Hippocampal formation (tissue), 2 donors: ENCODE measurements at places on chromosomes 1 and 21.
A peak's percentile ranks its signal among the peaks of the same experiment; 100 is the strongest.

DNA sequence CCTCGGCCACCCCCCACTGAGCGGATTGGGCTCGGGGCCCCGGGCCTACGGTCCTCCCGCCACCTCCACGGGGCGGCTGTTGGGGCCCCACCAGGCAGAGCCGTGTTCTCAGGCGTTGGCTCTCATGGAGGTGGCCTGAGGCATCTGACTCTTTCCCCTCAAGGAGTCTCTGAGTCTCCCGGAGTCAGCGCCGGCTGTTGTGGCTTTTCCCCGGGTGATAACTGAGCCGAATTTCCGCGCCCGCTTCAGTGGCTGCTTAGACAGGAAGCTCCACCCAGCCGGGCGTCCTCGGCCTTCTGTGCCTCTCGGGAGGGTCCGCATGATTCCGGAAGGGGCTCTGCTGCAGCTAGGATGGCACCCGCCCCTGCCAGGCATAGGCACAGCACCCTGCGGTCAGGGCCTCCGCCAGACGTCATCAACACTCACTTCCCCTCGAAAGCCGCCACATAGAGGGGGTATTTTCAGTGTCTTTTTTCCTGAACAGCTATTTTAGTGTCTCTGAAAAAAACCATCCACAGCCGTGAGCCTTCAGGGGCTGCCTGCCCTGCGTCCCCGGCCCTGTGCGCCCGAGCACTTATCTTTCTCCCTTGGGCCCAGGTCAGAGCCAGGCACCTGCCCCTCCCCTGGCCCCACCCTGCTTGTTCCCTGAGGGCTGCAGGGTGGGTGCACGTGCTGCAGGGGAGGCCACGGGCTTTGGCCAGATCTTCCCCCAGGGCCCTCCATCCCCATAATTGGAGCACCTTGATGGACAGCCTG, 72.9 kb downstream of the SKI start:
- no peak for DNase-seq

DNA sequence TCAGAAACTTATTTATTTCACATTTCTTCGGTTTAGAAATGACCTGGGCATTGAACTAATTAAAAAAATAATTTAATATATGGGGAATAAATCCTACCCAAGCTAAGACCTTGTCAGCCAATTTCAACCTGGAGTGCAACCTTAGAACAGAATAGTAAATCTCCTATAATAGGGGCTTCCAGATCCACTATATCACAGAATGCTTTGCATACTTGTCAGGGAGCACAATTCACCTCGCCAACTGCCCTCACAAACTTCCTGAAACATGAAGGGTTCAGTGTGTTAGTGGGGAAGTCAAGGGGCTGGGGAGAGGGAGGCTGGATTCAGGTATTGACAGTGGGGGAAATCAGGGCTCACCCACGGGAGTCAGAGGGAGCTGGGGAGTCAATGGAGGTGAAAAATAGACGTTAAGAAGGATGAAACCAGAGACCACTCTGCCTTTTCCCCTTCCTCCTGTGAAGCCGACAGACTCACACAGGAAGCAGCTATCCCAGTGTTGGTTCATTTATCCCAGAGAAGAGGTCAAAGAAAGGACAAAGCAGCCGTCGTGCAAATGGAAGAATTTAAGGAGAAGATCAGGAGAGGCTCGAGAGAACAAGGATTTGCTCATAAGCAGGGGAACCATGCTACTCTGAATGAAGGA, 453.3 kb downstream of the NUF2 start:
- no peak for DNase-seq

DNA sequence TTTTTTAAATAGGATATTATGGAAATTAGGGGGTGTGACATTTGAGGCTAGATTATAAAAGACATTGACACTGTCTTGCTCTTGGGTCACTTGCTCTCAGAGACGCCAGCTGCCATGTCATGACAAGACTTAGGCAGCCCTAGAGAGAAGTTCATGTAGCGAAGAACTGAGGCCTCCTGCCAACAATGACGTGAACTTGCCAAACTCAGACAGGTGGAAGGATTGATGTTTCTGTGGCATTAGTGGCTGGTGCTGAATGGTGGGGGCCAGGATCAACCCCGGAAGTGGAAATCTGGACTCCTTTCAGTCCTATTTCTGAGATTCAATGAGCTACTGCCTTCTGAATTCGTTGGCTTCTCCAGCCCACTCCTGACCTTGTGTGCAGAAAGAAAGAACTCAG, 14.7 kb downstream of the NCF2 start:
- no peak for DNase-seq

- DNase-seq, result no peak
Observed at GRCh38 chr1:65423884-65424572, 3.6 kb downstream of the LEPR start.

DNA sequence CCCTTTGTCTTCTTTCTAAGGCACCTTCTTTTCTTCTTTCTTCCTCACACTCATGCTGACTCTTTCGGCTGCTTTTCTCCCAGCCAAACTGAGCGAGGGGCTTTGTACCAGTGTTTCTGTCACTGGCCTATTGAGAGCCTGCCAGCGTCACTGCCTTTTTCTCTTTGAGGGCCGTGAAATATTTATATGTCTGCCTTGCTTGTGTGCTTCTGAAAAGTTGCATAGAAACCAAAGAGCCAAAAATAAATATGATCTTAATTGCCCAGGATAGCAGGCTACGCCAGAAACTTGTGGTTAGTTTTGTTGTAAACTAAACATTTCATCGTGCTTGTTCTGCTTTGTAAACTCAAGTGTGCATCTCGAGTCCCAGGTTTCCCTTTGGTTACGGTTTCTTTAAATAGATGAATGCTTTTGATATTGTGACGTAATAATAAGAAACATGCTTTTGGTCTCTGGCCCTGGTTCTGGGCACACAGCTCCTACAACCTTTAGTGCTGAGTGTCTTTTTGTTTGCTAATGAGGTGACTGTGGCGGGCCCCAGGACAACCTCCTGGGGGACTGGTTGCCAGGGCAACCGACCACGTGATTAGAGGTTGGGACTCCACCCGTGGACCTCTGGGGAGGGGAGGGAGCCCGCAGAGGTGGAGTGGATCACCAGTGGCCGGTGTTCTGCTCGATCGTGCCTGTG, 10.8 kb downstream of the SLC37A1 start:
- no peak for DNase-seq

GRCh38 chr1:37940299-37940947, 6.4 kb downstream of the INPP5B start:
- DNase-seq, result no peak

- DNase-seq, result no peak
Observed at GRCh38 chr21:30718239-30718909, at the start of gene KRTAP21-3. Gene KRTAP21-3 (minus strand): TSS chr21:30718777. CDS start chr21:30718759, 18 bp downstream.

DNA sequence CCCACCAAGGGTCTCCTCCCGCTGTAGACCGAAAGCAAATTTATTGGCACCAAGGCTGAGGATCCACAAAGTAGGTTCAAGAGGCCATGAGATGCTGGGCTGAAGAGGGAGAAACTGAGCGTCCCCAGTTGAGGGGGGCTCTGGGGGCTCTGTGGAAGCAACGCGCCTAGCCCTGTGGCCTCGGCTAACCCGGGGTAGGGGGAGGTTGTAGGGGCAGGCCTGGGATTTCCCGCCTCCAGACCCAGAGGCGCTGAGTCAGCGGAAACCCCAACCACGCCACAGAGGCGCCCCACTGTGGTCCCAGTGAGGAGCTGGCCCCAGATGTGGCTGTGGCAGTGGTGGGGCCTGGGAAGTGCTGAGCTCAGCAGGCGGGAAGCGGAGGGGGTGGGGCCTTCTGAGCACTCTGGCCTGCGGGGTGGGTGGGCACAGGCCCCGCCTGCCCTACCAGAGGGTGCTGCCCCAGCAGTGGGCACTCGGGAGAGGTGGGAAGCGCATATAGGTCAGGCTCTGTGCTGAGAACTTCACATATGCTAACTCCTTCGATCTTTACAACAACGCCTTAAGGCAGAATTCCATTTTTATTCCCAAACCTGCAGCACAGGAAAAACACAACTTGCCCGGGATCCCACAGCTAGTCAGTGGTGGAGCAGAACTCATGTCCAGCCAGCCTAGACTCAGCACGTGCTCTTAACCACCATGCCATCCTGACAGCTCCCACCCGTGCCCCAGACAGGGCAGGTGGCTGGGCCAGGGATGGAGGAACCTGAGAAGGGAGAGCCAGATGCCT, 1.5 kb upstream of the COL16A1 start:
- peak; percentile 71 for DNase-seq

DNA sequence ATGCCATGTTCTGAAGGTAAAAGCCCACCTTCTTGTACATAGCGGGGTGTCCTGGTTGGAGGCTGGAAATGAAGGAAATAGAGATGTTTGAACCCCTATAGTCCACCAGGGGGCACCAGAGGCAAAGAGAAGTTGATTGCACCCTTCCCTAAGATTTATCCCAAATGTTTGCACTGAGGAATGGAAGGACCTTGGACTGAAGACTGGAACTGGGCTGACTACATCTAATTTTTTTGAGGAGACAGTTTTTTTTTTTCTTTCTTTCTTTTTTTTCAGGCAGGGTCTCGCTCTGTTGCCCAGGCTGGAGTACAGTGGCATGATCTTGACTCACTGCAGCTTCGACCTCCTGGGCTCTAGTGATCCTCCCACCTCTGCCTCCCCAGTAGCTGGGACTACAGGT, 55.3 kb upstream of the EIF4G3 start:
- DNase-seq, result peak; percentile 48

DNA sequence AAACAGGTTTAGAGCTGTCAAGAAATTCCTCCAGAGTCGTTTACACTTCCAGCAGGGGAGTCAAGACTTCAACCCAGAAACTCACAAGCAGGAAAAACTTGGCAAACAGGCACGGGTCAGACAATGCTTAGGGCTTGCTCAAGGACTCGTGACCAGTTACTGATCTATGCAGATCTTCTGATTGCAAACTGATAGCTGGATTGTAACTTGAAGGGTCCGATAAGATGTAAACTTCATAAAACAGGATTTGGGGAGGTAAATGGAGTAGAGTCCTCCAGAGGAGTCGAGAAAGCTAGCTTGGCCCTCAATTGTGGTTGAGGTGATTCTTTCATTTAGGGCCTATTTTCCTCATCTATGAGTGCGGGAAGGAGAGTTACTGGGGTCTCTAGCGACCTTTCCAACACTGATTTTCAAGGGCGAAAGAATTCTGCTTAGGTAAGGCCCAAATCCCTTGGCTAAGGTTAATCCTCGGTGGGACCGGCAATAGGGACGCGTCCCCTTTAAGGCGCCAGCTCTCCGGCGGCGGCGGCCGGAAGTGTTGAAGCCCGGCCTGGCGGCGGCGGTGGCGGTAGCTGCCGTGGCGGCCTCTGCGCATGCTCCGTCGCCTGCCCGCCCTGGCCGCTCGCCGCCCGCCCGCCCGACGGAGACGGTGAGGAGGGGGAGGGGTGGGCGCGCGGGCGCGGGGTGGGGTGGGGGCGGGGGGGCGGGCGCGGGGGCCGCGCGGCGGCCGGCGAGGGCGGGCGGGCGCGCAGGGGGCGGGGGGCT, at the start of gene GMEB1:
TSS of gene GMEB1 (plus strand) at position 594 of the 765 bp plus-strand sequence. CDS start 14,829 bp downstream, outside the sequence.
- DNase-seq, result peak; percentile 82

DNA sequence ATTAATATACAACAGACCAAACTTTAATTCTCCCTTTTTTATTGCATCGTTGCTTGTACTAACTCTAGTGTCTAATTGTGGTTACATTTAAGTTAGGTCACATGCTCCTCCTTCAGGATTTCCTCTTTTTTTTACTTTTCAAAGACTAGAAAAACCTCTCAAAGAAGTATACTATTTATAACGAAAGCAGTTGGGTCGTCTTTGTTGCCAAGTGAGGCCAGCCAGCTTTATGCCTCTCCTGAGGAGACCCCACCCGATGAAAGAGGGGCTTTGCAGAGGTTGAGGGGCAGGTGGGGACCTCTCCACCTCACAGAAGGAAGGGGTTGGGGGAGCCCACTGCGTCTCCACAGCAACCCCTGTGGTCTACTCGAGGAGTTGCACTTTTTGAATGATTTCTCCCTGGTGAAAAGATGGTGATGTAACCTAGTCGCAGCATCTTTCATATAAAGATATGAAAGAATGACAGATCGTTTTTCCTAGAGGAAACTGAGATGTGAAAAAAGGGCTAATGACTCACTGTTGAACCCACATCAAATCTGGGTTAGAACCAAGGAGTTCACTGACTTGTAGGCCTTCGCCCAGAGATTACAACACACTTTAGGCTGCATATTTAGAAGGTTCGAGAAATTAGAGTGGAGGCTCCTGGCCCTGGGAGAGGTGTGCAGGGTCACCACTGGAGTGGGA, 6.4 kb downstream of the TGFB2 start:
- no peak for DNase-seq

DNA sequence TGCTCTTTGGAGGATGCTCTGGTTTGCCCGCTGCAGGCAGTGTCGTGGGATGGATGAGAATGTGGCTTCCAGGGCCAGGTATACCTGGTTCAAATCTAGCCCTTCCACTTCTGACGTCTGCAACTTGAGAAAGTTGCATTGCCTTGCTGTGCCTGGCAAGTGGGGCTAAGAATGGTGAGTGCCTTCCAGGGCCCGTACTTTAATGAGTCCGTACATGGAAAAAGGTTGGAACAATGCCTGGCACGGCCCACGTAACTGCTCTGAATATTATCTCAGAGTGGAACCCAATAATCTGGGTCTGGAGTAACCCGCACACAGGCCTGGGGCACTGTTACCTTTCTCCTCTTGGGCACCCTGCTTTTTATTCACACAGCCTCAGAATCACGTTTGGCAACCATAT, 146.7 kb upstream of the EDN2 start:
- DNase-seq, result no peak

DNA sequence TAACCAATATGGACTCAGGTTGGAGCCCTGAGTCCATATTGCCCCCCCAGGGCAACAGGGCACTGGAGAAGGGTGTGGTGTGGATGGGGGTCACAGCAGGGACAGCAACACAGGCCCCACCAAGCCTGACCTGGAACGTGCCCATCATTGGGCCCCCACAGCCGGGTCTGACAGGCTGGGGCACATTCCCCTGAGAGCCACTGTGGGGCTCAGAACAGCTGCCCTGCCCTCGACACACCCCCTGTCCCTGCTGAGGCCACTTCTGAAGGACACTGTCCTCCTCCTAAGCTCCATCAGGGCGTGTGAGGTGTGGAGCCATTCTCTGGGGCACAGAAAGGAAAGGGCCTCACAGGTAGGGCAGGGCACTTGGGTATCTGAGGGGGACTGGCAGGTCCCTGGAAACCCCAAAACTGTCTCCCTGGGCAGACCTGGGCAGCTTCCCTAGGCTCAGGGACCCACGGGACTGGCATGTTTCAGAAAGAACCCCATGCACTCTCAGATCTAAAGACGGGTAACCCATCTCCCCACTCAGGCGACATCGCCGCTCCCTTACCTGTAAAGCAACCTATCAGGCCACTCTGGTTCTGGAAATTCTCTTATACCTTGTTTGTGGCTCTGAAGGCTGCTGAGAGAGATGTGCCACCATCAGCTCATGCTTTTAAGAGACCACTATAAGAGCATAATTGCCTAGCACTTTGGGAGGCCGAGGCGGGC, 95.5 kb downstream of the DMRTB1 start:
- DNase-seq, result no peak

GRCh38 chr1:202023001-202023433, 12.6 kb downstream of the ELF3 start:
- DNase-seq, result no peak
